NCI-H1694 treated with DMSO at 0.1 percent for 48 hours (cell line): ENCODE measurements at places on chromosomes 16 and 17.

DNA sequence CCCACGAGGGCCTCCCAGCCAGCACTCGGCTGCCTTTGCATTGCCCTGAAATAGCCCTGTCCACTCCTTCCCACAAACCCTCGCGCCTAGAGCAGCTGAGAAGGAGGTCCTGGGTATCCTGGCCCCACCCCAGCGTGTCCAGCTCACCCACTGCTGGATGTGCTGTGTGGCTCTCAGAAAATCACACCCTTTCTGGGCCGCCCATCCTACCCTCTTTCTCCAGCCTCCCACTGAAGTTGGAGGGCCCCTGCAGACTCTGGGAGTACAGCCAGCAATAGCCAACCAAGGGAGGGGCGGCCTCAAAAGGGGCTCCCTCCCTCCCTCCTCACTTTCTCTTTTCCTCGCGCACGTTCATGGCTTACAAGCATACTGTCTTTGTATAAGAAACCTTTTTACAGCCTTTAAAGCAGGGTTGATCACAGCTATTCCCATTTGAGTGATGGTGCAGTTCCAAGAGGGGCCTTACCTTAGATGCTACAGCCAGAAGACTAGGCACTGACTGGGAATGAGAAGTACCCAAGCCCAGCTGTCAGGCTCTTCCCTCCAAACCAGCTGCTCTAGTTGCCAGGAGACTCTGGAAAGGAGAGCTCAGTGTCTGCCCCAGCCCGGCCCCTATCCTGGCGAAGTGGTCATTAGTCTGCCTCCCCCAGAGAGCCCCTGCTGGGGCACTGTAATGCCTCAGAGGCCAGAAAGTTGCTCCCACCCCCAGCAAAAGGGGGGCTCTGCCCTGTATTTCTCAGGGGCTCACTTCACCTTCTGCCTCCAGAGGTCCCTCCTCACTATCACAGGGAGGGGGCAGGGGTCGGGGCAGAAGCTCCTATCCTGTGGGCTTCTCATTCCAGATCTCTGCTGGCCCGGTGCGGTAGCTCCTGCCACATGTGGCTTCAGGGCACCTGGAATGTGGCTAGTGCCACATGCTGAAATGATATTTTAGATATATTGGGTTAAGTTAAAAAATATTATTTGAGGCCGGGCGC is 38.1 kb downstream of the DCAKD start:
- DNase-seq: peak; percentile 82

DNA sequence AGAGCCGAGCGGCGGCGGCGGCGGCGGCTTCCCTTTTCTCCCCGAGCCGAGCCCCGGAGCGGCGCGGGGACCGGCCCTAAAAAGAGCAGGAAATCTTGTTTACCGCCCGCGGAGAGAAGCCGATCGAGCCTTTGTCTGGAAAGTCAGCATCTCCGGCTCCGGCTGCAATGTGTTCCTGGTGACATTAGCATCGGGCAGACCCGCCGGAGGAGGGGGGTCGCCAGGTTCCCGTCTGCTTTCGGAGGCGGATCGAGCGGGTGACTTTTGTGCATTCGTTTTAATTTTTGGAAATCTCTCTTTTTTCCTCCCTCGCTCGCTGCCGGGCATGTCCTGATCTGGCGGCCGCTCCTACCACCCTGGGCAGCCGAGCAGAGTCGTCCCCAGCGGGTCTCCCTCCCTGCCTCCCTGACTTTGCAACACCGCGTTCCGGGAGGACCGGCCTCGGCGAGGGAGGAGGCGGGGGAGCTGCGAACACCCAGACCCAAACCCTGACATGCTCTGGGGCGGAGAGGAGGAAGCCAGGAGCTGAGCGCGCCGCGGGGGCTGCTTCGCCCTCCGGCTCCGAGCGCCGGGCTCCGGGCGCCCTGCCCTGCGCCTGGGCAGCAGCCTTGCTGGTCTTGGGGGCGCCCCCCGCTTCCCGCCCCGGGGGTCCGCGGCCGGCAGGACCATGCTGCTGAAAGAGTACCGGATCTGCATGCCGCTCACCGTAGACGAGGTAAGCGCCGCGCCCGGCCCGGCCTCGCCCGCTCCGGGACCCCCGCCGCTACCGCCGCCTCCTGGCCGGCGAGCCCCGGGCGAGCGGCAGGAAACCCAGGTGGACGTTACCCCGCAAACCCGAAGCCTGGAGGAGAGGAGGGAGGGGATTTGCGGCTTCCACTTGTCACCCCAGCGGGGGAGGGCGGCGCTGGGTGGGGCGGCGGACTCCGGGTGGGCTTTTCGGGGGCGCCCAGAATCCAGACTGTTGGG is 690 bp downstream of the PITPNC1 start:
- DNase-seq: peak; percentile 51

GRCh38 chr16:3797904-3798811 is 80.8 kb upstream of the TRAP1 start:
- no peak for DNase-seq

- no peak for DNase-seq
Observed at GRCh38 chr17:50029185-50029584, 26.7 kb upstream of the ITGA3 start.

- DNase-seq: no peak
Observed at GRCh38 chr16:47475786-47476185, 14.7 kb downstream of the PHKB start.

DNA sequence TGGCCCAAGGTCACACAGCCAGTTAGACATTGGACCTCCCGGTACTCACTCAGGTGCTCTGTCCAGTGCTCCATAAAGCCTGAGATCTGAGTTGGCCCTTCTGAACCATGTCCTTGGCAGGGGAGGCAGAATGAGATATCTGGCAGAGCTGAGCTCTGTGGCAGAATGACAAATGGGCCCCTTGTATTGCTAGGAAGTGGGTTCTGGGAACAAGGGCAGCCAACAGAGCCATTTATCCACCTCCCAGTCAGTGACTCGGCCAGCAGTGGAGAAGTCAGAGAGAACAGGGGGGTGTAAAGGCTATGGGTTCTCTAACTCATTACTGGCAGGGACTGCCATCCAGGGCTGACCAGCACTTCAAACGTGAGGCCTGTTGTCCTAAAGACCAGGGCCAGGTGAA is 117.1 kb upstream of the NLRP1 start:
- DNase-seq: no peak

DNA sequence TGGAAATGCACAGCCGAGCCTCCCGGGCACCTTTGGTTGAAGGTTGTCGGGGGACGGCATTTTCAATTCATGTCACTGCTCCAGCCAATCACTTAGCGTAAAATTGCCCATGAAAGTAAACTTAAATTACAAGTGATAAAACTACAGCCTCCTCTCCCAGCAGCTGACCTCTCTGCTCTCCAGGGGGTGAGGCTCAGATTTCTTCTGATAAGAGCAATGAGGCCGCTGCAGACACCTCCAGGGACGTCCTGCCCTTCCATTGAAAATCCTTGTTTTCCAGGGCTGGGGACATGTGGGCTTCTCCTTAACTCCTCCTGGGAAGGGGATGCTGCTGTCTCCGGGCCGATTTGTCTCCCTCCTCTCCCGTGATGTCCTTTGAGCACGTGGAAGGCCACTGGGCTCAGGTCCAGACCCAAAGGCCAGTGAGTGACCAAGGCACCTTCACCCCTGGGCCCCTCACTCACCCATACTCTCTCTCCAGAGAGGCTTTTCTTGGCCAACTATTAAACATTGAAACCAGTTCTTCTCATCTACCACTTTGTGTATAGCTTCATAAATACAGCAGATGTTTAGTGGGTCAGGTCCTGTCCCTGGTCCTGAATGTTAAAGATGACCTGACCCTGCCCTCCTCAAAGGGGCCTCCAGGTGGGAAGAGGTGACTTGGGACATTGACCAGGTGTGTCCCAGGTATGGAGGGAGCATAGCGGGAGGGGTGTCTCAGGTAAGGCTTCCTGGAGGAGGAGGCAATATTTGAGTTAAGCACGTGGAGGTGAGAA is 52.3 kb downstream of the MGAT5B start:
- no peak for DNase-seq

- DNase-seq: no peak
Observed at GRCh38 chr17:1206026-1206777, 26.4 kb upstream of the ABR start.

- no peak for DNase-seq
Observed at GRCh38 chr16:46859719-46860152, 24.4 kb upstream of the GPT2 start.

DNA sequence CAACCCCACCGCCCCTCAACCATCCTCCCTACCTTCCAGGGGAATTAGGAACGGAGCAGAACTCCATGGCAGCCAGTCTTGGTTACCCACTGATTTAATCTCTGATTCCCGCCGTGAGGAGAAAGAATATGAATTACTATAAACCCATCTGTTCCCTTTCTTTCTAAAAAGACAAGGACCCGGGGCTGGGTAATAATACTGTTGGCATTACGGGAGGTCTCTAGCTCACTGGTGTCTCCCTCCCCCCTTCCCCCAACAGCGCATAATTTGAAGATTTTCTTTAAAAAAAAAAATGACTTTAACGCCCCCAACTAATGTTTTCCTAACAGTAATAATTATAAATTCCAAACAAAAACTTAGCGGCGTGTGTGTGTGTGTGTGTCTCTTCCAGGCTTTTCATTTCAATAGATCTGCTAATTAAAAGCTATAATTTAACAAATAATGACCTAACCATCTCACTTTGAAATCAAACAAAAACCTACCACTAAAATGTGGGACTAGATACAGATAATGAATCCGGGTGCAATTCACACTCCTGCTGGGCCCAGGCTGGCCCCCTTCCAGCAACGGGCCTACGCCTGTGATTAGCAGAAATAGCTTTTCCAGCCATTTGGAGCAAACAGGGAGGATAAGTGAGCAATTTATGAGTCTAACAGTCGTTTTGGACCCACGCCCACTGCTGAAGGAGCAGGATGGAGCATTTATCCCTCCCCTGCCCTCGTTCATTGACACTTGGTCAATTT is 18.2 kb upstream of the BHLHA9 start:
- peak; percentile 78 for DNase-seq

DNA sequence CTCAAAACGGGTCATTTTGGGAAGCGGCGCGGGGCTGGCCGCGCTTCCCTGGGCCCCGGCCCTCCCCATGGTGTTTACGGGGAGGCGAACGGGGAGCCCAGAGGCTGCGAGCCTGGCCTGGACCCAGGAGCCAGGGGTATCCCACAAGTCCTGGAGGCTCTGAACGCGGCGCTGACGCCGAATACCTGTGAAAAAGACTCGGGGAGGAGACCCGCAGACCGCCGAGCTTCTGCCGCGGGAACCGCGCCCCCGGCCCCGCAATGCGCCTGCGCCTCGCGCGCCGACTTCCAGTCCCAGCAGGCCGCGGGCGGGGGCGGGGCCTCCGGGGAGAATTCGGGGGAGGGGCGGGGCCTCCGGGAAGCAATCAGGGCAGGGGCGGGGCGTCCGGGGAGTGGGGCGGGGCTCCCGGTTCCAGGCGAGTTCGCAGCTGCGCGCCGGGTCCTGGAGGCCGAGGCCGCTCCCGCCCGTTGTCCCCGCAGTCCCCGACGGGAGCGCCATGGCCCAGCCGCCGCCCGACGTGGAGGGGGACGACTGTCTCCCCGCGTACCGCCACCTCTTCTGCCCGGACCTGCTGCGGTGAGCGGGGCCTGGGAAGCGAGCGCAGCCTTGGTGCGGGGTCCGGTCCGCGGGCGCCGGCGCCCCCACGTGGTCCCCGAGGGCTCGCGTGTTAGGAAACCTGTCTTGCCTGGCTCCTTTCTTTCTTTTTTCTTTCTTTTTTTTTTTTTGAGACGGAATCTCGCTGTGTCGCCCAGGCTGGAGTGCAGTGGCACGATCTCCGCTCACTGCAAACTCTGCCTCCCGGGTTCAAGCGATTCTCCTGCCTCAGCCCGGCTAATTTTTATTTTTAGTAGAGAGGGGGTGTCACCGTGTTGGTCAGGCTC is at the start of gene DECR2:
TSS of gene DECR2 (plus strand) at position 418 of the 881 bp plus-strand sequence. CDS start at position 497, 79 bp downstream.
- DNase-seq: peak; percentile 78

- no peak for DNase-seq
Observed at GRCh38 chr17:13865650-13866049, 203.7 kb upstream of the COX10 start.
